Thoracic aorta endothelial cell (primary cell): ENCODE measurements at places on chromosomes 7 and 10. TPM values are rescaled to one million over a fixed set of nuclear protein-coding genes. Genes with fewer than 3 reads are reported as not detected.

C10orf67 gene
- not detected in 2 replicates for total RNA-seq

AMPH gene
- total RNA-seq: 0.07 TPM in 1 of 2 replicates, not detected in the other

ITPRID1 gene
- total RNA-seq: not detected in 2 replicates

TBXAS1 gene
- total RNA-seq: 12.0 and 15.6 TPM in 2 replicates

MLXIPL gene
- not detected in 2 replicates for total RNA-seq

INMT gene
- not detected in 2 replicates for total RNA-seq

NUTM2B gene
- total RNA-seq: 0.22 and 0.27 TPM in 2 replicates

RPEL1 gene
- 0.07 and 0.27 TPM in 2 replicates for total RNA-seq

MINDY4 gene
- total RNA-seq: 3.6 and 6.6 TPM in 2 replicates

TEX36 gene
- total RNA-seq: not detected in 2 replicates

RBP4 gene
- total RNA-seq: not detected in 2 replicates

ARHGEF5 gene
- 1.1 and 1.3 TPM in 2 replicates for total RNA-seq

MKX gene
- total RNA-seq: not detected in 2 replicates

LEP gene
- not detected in 2 replicates for total RNA-seq

CALN1 gene
- not detected in 2 replicates for total RNA-seq

CFTR gene
- not detected in 2 replicates for total RNA-seq

PIP4K2A gene
- 45.3 and 45.7 TPM in 2 replicates for total RNA-seq

FBXO24 gene
- 0.14 and 0.27 TPM in 2 replicates for total RNA-seq

VIPR2 gene
- total RNA-seq: not detected in 2 replicates

ABCC2 gene
- 1.1 and 1.4 TPM in 2 replicates for total RNA-seq

NPSR1 gene
- total RNA-seq: not detected in 2 replicates

ZNF32 gene
- 10.5 and 15.0 TPM in 2 replicates for total RNA-seq

SLC29A4 gene
- total RNA-seq: 1.5 and 1.9 TPM in 2 replicates

FAM25A gene
- not detected in 2 replicates for total RNA-seq

CACNB2 gene
- total RNA-seq: 0.07 TPM in 1 of 2 replicates, not detected in the other

RAMP3 gene
- not detected in 2 replicates for total RNA-seq

MMRN2 gene
- 200 and 261 TPM in 2 replicates for total RNA-seq

SP4 gene
- 11.4 and 29.1 TPM in 2 replicates for total RNA-seq

AGAP9 gene
- 3.9 and 5.3 TPM in 2 replicates for total RNA-seq

GRM3 gene
- not detected in 2 replicates for total RNA-seq

ENTPD7 gene
- 27.9 and 28.6 TPM in 2 replicates for total RNA-seq
